ENCODE measurements at places on chromosomes 2 and 18.

GRCh38 chr2:165417009-165417408, 52.5 kb upstream of the CSRNP3 start:
- DNase-seq = no peak

- no peak for DNase-seq
These were observed 115.4 kb downstream of the GORASP2 start for GRCh38 chr2:171044416-171044815.

DNA sequence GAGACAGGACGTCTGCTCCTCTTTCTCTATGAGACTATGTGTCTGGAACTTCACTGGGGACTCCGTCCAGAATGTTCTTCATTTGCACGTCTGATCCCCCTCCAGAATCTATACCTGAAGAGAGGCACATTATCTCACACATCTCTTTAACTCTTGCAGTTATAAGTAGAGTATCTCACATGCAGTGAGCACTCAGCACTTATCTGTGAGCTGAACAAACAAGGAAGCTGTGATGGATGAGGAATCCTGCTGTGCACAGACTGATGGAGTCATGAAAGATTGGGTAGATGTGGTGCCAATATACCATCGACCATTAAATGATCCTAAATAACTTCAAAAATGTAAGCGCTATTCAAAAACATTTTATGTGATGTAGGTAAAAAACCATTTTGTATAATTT, 888.3 kb upstream of the CELF4 start:
- no peak for DNase-seq

GRCh38 chr18:75105551-75106254, 103.2 kb downstream of the PTGR3 start:
- no peak for DNase-seq

- DNase-seq = no peak
These were observed 108.5 kb upstream of the SMAD7 start for GRCh38 chr18:49059028-49059834.

- DNase-seq = no peak
These were observed 773 bp downstream of the CMPK2 start for GRCh38 chr2:6864923-6865345.

GRCh38 chr2:68698567-68699377, 35.8 kb upstream of the ARHGAP25 start:
- DNase-seq = no peak

- no peak for DNase-seq
These were observed 55.3 kb upstream of the REL start for GRCh38 chr2:60826111-60826510.

- no peak for DNase-seq
These were observed 322.6 kb downstream of the CELF4 start for GRCh38 chr18:37242826-37243560.

- no peak for DNase-seq
These were observed 1587.5 kb upstream of the PIK3C3 start for GRCh38 chr18:40367576-40367975.

DNA sequence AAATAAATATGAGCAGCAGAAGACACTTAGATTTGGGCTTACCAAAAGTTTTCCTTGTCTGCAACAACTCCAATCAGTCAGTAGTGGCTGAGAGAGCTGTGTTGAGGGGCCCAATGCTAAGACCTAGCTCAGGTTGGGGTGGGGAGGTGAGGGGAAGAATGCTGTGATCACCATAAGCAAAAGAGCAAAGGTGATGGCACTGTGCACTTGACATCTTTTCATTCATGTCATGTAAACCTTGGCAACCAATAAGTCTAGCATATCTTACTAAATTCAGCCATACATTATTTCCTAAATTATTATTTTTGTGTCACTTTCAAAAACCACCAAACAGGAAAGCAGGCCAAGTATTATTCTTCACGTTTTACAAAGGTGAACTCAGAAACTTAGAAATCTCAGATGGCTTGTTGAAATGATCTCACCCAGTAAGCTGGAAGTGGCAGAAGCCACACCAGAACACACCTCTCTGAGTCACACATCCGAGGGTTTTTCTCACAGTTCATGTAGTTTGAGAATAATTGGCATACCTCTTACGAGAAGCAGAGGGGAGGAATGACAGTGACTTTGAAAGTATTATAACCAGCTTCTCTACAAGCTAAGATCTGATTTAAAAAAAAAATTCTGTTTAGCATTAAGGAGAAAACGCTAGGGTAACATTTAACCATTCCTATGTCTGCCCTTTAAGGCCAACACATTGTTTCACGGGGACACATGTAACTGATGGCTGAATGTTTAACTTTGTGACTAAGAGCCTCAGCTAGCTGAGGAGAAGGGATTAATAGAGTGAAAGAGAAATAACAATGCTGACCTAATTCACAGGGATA, 43.3 kb upstream of the SETBP1 start:
- DNase-seq = no peak

- DNase-seq = no peak
These were observed 108.9 kb upstream of the RFX8 start for GRCh38 chr2:101583861-101584260.

- no peak for DNase-seq
These were observed 11.6 kb upstream of the RBM44 start for GRCh38 chr2:237786936-237787335.

GRCh38 chr18:54222922-54223567, 1.4 kb downstream of the MBD2 start:
- DNase-seq = peak; percentile 73

- no peak for DNase-seq
These were observed 91.2 kb upstream of the ALPP start for GRCh38 chr2:232287316-232287715.

GRCh38 chr2:78029392-78029995, 507.3 kb upstream of the LRRTM4 start:
- DNase-seq = no peak

DNA sequence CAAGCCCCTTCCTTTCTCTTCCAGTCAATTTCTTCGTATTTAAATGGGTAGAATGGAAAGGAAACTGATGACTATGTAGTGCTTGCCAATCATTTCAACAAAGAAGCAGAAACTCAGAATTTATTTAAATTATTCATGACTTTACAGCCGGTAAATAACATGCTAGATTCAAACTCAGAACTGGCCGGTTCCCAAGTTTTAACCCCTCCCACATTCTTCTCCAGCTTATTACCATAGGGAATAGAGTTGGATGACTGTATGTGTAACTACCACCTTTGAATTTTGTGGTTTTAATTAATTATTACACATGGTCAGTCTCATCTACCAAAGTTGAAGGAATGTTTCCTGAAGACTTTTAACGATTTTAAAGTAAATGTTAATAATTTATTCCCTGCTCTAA, 819.3 kb upstream of the LRATD1 start:
- no peak for DNase-seq

- DNase-seq = no peak
These were observed 569.8 kb upstream of the NRXN1 start for GRCh38 chr2:51601706-51602105.

DNA sequence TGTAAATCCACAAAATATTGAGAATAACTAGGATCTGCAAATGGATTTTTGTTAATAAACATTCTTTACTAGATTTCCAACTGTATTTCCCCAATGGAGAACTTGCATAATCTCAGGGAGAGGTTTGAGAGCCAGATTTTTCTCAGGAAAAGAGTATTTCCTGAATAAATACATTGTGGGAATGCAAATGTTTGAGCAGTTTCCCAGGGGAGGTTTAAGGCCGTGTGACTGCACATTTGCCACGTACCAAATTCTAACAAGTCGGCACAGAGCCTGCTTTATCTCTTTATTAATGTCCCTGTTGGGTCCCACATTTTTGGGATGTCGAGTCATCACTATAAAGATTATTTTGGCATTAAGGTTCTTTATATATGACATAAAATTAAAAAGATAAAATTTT, 27.0 kb downstream of the TFPI start:
- DNase-seq = no peak

DNA sequence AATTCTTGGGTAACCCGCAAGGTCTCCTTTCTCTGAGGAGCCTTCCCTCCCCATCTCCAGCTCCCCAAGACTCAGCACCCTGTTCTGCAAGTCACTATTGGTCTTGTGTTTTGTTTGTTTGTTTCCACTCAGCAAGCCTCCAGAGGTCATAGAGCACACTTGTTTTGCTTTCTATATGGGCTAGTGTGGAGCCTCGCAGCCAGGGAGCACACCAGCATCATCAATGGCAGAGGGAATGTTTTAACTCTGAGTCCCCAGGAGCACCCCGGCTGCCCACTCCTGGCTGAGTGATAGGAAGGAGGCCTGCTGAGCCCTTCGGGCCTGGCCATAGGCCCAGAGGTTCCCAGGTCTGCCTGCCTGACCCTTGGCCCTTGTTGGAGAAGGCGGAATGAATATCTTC, 36.6 kb downstream of the GLI2 start:
- DNase-seq = no peak

GRCh38 chr2:10781746-10782145, 30.8 kb downstream of the PDIA6 start:
- DNase-seq = no peak

DNA sequence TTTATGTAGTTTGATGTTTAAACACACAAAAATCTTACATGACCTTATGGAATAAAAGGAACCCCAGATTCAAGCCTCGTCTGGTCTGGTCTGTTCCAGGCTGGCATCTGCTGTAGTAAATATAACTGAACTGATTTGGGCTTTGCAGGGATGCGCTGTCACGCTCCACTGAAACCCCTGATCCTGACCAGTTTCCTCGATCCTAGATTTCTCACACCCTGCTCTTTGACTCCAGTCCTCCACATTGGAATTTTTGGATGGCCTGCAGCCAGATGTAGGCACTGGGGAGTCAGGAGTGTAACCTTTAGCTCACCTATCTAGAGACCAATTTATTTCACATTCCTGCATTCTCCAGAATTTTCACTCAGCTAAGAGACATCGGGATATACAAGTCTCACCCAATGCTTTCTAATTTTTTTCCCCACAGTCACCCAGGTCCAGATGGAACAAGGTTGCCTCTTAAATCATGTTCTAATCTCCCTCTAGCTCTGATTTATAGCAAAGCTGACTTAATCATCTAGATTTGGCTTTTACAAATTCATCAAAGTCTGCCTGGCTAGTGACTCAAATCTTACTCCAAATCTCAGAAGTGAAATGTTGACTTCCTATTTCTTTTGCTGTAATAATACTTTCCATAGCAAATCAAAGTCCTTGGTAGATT, 219.6 kb downstream of the CD226 start:
- DNase-seq = no peak

GRCh38 chr2:168574856-168575630, 119.0 kb downstream of the CERS6 start:
- no peak for DNase-seq

- no peak for DNase-seq
These were observed 107.2 kb downstream of the INHBB start for GRCh38 chr2:120452945-120453634.

- no peak for DNase-seq
These were observed 104.0 kb downstream of the TSHZ1 start for GRCh38 chr18:75314606-75315005.

- no peak for DNase-seq
These were observed 112.3 kb downstream of the LNPK start for GRCh38 chr2:175889701-175890302.

GRCh38 chr2:212669761-212670160, 131.2 kb upstream of the ERBB4 start:
- DNase-seq = no peak

DNA sequence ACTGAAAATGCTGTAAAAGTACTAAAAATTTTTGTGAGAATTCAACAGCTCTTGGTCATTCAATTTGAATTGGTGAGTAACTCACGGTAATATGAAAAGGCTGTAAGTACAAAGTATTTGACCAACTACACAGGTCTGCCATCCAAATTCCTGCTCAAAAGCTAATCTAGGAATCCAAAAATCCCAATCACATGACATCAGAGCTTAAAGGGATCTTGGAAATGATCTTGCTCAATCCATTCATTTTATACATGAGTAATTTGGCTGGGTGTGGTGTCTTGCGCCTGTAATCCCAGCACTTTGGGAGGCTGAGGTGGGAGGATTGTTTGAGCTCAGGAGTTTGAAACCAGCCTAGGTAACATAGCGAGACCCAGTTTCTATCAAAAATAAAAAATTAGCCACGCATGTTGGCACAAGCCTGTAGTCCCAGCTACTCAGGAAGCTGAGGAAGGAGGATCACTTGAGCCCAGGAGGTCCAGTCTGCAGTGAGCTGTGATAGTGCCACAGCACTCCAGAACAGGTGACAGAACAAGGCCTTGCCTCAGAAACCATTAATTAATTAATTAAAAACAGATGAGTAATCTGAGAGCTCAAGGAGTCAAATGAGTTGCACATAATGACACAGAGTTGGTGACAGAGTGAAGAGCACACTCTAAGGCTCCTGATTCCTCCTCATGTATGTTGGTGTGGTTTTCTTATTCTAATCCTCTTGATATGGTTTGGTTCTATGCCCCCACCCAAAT, 19.8 kb downstream of the SPIRE1 start:
- DNase-seq = no peak

- no peak for DNase-seq
These were observed 27.4 kb upstream of the SLC3A1 start for GRCh38 chr2:44247924-44248323.

DNA sequence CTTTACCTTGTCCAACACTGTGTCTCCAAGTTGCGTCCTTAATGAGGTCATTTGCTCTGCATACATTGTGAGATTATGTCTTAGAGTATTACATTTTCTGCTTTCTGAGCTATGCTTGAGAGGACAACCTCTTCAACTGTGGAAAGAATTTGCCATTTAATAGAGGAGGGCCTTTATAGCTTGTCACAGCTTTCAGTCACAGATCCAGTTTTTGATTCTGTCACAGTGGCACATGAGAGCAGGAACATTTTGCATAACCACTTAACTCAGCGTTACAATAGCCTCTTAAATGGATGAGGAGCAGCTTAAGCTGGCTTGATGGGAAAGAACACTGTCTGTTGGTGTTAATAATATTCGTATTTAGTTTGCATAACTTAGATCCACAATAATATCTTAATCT, 63.0 kb downstream of the RHBDD1 start:
- DNase-seq = no peak

DNA sequence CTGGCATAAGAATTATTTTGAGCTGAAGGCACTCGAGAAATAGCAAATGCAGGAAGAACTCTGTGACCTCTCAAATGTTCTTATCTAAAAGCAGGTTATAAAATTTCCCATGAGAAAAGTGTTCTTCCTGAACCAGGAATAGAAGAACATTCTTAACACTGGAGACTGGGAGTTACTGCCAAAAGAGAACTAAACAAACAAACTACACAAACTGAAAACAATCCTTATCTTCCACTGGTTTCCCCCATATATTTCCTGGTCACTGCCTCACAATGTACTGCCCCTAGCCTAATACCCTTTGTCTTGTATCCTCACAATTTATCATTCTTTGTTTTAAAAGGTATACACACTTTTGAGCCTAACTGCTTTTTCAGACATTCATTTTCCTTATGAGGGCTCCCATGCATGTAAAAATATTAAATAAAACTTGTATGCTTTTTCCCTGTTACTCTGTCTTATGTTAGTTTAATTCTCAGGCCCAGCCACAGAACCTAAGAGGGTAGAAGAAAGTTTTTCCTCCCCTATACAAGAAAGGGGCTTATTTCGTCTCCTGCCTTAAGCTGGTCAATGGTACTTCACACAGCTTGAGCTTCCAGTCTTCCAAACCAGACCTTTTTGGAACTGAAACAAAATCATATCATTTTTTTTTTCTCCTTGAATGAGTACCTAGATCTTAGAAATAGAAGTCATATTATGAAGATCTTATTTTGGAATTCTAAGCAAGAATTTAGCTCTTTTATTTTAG, 110.6 kb downstream of the MSTN start:
- DNase-seq = no peak

All from naive thymus-derived CD8-positive, alpha-beta T cell (primary cell).